ENCODE measurements at places on chromosomes 12 and 14.

- peak; percentile 61 for DNase-seq
These were observed 81.6 kb downstream of the ITPK1 start for GRCh38 chr14:93033983-93034670.

GRCh38 chr14:64956697-64957406 lies 14.3 kb upstream of the GPX2 start:
- DNase-seq, result no peak

- no peak for DNase-seq
These were observed 35.7 kb downstream of the STK38L start for GRCh38 chr12:27279826-27280225.

DNA sequence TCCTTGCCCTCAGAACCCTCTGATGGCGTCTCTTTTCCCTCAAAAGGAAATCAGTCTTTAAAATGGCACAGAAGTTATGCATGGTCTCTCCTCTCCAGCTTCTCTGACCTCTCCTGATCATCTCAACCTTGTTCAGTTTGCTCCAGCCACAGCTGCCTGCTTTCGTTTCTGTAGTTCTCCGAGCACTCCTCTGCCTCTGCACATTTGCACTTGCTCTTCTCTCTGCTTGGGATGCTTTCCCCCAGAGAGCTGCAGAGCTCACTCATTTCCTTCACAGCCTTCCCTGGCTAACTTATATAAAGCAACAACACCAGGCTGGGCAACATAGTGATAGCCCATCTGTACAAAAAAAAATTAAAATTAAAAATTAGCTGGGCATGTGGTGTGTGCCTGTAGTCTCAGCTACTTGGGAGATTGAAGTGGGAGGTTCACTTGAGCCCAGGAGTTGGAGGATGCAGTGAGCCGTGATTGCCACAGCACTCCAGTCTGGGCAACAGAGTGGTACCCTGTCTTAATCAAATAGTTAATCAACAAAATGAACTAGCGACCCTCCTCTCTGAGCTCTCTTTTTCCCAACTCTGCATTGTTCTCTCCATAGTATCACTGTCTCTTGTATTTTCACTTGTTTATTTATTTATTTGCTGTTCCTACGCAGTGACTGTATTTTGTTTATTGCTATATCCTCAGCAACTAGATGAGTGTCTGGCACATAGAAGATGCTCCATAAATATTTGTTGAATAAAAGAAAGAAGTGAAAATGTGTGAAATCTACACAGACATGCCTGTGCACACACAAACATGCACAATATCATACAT lies 37.7 kb downstream of the PPFIBP1 start:
- DNase-seq, result no peak

DNA sequence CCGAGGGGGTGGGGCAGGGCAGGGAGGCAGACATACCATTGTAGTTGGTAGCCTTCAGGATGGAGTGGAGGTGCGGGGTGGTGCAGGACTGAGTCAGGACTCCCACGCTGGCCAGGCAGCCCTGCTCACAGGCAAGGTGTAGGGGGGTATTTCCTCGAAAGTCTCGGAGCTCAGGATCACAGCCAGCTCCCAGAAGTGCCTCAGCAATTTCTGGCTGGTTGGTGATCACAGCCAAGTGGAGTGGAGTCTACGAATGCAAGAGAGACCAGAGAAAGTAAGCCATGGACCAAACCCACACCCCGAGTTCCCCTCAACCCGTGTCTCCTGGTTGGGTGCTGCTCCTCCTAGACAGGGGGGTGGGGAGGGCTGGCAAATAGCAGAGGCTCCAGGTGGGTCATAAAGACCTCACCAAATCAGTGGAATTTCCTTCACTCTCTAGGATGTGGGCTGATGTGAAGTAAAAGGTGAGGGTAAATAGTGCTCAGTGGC lies 1.4 kb downstream of the NFKBIA start:
- DNase-seq, result no peak

- DNase-seq, result no peak
These were observed 717.3 kb downstream of the TRHDE start for GRCh38 chr12:72989458-72989947.

All from stimulated activated naive CD8-positive, alpha-beta T cell treated with anti-CD3 and anti-CD28 coated beads, Interleukin-15, amount 100 ng/mL, for 72 hours (primary cell).